ENCODE measurements at places on chromosomes 2 and 18. TPM values are rescaled to one million over a fixed set of nuclear protein-coding genes. Genes with fewer than 3 reads are reported as not detected.

- DNase-seq = no peak
- H3K4me1 ChIP-seq = no peaks in the 10 kb centered on the region
- no peaks in the 10 kb centered on the region for H3K36me3 ChIP-seq
These were observed 201.4 kb downstream of the AFF3 start for GRCh38 chr2:99940963-99941362.

- no peak overlapping the region for H3K27ac ChIP-seq
- no peak overlapping the region for H3K4me3 ChIP-seq
- H3K27me3 ChIP-seq = no peaks in the 10 kb centered on the region
- no peaks in the 10 kb centered on the region for H3K36me3 ChIP-seq
- DNase-seq = no peak
These were observed 221.4 kb upstream of the ST6GAL2 start for GRCh38 chr2:107107351-107107750.

- no peak overlapping the region for H3K4me3 ChIP-seq
- DNase-seq = no peak
- H3K4me1 ChIP-seq = no peaks in the 10 kb centered on the region
- H3K27me3 ChIP-seq = no peaks in the 10 kb centered on the region
- no peaks in the 10 kb centered on the region for H3K36me3 ChIP-seq
These were observed 18.1 kb upstream of the ANTXR1 start for GRCh38 chr2:68994864-68995263.

- DNase-seq = no peak
- no peak overlapping the region for H3K4me3 ChIP-seq
These were observed 594.8 kb downstream of the METTL4 start for GRCh38 chr18:1976484-1976883.

DNA sequence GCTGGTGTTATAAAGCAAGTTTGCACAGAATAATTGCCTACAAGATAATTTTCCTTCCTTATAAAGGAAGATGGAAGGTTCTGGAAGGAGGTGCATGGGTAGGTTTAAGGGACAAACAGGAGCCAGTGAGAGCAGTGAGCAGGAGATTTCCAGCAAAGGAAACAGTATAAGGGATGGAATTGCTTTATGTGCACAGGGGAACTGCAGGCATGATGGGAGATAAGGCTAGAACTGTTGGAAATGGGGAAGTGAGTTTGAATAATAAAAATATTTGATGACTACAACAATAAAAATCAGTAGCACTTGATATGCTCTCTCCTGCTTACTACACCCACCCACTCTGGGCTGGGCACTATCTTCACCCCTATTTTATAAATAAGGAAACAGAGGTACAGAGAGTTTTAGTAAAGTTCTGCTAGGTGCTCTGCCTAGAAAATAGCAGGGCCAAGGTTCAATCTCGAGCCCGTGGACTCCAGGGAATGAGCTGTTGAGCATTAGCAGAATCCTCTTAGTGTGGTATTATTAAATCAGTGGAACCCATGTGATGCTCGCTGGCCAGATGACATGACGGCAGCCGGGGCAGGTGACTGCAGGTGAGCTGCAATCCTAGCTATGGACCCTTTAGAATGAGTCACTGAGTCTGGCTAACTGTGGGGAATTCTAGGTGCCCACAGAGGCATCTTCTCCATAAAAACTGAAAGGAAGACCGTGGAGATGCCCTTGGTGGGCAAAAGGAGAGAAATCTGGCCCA is 302.5 kb downstream of the PIEZO2 start:
- no peaks in the 10 kb centered on the region for H3K27me3 ChIP-seq
- no peaks in the 10 kb centered on the region for H3K4me1 ChIP-seq
- no peak overlapping the region for H3K27ac ChIP-seq
- DNase-seq = no peak

DNA sequence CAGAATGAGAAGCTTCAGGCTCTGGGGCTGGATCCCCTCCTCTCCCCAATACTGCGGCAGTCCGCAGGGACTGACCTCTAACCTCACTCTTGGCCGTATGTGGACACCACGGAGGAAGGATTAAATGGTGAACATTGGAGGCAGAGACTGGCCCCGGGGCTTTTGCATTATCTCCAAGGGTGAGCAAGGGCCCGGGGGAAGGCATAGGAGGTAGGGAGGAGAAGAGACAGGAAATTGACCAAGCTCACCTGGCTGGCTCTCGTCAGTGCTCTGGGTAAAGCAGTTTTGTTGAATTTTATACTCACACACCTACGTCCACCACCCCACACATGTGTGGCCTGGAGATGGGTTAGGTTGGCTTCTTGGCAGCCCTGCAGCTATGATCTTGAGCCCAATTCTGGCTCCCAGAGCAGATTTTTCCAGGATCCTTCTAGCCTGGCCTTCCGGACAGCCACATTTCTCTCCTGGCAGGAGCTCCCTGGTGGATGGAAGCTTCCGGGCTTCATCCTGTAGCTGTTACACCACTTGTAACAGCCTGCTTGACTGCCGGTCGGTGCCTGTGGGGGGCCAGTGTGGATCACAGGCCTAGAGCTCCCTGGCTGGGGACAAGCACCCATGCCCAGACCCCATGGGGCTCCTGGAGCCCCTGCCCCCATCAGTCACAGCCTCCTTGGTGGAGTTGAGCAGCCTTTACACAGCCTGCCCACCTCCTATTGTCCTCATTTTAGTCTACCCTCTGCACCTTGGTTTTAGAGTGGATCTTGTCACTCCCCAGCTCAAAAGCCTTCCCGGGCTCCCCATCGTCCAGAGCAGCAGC is 7.6 kb downstream of the ITM2C start:
- no peaks in the 10 kb centered on the region for H3K27me3 ChIP-seq
- H3K4me1 ChIP-seq = peaks cover 18% of the 10 kb centered on the region
- H3K4me3 ChIP-seq = no peak overlapping the region
- no peak for DNase-seq
- H3K27ac ChIP-seq = no peak overlapping the region

DNA sequence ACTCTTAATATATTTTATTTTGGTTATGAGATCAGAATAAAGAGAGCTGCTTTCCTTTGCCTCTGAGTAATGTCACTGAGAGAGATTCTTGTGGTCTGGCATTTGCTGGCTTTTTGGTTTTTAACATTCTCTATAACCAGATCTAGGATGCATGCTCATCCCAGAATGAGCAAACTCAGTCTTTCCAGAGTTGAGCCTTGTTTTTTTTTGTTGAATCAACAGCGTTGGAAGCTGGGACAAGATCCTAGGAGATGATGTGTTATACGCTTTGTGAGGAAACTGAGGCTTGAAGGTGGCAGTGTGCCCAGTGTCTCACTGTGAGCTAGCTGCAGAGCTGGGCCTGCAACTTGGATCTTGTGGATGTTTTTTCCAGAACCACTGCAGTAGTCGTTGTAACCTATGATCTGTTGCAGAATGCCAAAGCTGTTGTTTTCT is 19.5 kb downstream of the MYO1B start:
- H3K27ac ChIP-seq = no peak overlapping the region
- H3K4me1 ChIP-seq = no peaks in the 10 kb centered on the region
- H3K4me3 ChIP-seq = no peak overlapping the region
- H3K27me3 ChIP-seq = no peaks in the 10 kb centered on the region
- DNase-seq = no peak

- no peak overlapping the region for H3K4me3 ChIP-seq
- DNase-seq = no peak
- H3K36me3 ChIP-seq = no peaks in the 10 kb centered on the region
- no peak overlapping the region for H3K27ac ChIP-seq
- no peaks in the 10 kb centered on the region for H3K4me1 ChIP-seq
- peaks cover 7% of the 10 kb centered on the region for H3K27me3 ChIP-seq
These were observed 9.2 kb downstream of the MYCN start for GRCh38 chr2:15949551-15949950.

DNA sequence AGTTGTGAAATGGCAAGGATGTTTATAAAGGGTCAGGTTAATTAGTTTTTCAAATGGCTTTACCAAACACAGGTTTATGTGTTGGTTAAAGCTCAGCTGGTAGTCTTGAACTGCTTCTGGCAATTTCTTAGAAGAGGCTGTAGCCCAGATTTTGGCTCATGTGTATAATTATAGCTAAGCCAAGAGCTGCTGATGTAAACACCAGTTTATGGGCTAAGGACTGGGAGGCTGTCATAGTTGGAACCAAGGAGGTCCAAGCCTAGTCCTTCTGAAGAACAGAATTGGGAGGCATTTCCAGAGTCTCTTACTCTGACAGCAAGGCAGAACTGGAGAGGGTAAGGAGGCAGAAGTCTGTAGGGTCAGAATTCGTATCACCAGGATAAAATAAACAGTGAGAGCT is 25.4 kb downstream of the UBE2E3 start:
- no peak overlapping the region for H3K4me3 ChIP-seq
- H3K4me1 ChIP-seq = no peaks in the 10 kb centered on the region

- H3K4me3 ChIP-seq = no peak overlapping the region
- no peak overlapping the region for H3K27ac ChIP-seq
- no peaks in the 10 kb centered on the region for H3K27me3 ChIP-seq
- no peak for DNase-seq
- H3K36me3 ChIP-seq = no peaks in the 10 kb centered on the region
- H3K4me1 ChIP-seq = no peaks in the 10 kb centered on the region
These were observed 135.5 kb upstream of the FOSL2 start for GRCh38 chr2:28257182-28257581.

DNA sequence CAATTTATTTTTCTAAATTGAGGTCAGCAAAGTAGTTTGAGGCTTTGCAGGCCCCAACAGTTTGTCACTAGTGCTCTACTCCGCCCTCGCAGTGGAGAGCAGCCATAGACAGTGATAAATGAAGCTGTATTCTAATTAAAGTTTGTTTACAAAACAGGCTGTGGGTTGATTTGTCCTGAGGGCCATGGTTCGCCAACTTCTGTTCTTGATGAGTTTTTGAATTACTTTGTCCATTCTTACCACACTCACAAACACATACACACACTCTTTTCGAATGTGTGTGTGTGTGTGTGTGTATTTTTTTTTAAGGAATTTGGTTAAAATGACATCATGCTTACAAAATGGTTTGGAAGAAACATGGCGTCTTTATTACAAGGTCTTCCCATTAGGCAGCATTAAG is 68.6 kb downstream of the MTCL1 start:
- H3K36me3 ChIP-seq = no peaks in the 10 kb centered on the region
- no peaks in the 10 kb centered on the region for H3K27me3 ChIP-seq
- no peaks in the 10 kb centered on the region for H3K4me1 ChIP-seq
- no peak overlapping the region for H3K4me3 ChIP-seq
- no peak for DNase-seq
- H3K27ac ChIP-seq = no peak overlapping the region

- H3K27ac ChIP-seq = no peak overlapping the region
- H3K4me3 ChIP-seq = no peak overlapping the region
- no peaks in the 10 kb centered on the region for H3K27me3 ChIP-seq
- H3K36me3 ChIP-seq = no peaks in the 10 kb centered on the region
- DNase-seq = no peak
These were observed 41.4 kb downstream of the PKP4 start for GRCh38 chr2:158498043-158498748.

DNA sequence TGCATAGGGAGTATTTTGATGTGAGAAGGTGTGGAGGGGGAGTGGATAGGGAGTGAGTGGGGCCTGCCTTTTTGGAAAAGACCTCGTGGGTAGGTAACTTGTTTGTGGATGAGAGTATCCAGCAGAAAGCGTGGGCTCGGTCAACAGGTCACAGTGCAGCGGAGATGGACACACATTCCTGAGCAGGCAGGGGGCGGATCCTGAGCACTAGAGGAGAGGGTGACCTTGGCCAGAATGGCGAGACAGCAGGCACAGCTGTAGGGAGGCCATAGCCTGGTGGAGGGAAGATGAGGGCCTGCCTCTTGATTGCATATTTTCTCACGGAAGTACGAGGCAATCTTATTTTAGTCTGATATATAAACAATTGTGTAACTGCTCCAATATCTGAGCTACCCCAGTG is 3.6 kb upstream of the MC2R start:
- H3K4me3 ChIP-seq = no peak overlapping the region
- no peaks in the 10 kb centered on the region for H3K36me3 ChIP-seq
- no peak overlapping the region for H3K27ac ChIP-seq
- no peak for DNase-seq
- H3K27me3 ChIP-seq = no peaks in the 10 kb centered on the region
- no peaks in the 10 kb centered on the region for H3K4me1 ChIP-seq

DNA sequence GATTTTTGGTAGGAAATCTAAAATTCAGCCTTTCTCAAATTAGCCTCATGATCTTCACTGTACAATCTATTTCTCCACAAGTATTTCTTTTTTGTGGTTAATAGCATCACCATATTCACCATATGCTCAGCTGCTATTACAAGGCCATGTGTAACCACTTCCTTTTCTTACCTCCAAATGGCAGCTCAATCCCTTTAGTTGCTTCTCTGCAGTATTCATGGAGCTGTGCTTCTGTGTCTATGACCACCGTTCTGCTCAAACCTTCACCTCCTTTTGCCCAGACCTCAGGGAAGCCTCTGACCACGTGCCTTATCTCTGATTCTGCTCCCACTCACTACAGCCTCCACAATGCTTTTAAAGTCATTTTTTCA is 126.7 kb upstream of the TMEM200C start:
- H3K27me3 ChIP-seq = no peaks in the 10 kb centered on the region
- H3K4me3 ChIP-seq = no peak overlapping the region
- peaks cover 15% of the 10 kb centered on the region for H3K4me1 ChIP-seq
- no peaks in the 10 kb centered on the region for H3K36me3 ChIP-seq
- H3K27ac ChIP-seq = no peak overlapping the region
- no peak for DNase-seq

DNA sequence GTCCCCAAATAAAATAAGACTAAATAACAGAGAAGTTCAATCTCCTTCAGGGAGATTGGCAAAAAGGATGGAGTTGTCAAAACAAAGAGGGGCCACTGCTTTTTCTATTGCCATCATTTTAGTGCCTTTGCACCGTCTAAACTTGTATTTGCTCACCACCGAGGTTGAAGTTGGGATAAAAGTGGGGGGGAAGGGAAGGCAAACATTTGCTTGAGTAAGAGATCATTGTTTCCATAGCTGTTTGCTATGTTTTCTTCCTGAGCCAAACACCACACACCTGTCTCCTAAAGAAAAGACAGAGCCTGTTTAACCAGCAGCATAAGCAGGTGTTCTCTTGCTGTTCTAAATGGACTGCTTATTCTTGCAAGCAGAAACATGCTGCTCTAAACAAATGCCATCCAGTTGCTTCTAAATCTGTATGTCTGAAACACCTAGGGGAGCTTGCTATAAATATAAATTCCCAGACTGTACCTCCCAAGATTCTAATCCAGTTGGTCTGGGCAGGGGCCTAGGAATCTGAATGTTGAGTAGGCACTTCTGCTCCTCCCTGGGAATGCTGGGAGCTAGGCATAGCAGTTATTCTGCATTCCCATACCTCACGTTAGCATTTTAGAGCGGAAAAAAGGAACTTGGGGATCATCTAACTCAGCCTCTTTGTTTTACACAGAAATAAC is 179.4 kb upstream of the ARL4C start:
- H3K36me3 ChIP-seq = no peaks in the 10 kb centered on the region
- H3K4me3 ChIP-seq = no peak overlapping the region
- no peaks in the 10 kb centered on the region for H3K27me3 ChIP-seq
- H3K4me1 ChIP-seq = no peaks in the 10 kb centered on the region
- no peak for DNase-seq

Gene MSH6
- polyA plus RNA-seq = 6.0 TPM

Gene ELOA2
- not detected for polyA plus RNA-seq

Gene GCG
- polyA plus RNA-seq = not detected

Gene ERFE
- not detected for polyA plus RNA-seq

Gene FEV
- not detected for polyA plus RNA-seq

Gene DNAH7
- polyA plus RNA-seq = 0.07 TPM

Gene NPPC
- polyA plus RNA-seq = not detected
